ENCODE measurements at places on chromosomes 5 and 9.

DNA sequence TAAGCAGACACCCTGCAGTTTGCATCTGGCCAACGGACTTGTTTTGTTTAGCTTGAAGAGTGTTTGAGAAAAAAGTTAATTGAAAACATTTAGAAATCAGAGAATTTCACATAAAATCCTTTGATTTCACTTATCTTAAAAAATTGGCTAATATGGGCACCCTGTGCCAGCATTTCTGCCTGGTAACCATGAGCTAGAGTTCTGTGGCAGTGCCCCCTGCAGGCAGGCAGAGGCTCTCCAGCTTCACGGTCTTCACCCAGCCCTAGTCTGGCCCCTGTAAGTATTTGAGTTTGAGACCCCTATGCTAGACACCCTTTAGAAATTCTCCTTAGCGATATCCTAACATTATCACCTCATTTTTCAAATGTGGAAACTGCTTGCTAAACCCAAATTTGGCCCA is 18.8 kb upstream of the FANCC start:
- peak; percentile 37 for DNase-seq

GRCh38 chr9:15612962-15613361 is 60.1 kb downstream of the CCDC171 start:
- DNase-seq: no peak

- no peak for DNase-seq
Observed at GRCh38 chr9:87338088-87338989, 159.3 kb upstream of the DAPK1 start.

- DNase-seq: no peak
Observed at GRCh38 chr9:33229359-33230114, 10.4 kb upstream of the SPINK4 start.

DNA sequence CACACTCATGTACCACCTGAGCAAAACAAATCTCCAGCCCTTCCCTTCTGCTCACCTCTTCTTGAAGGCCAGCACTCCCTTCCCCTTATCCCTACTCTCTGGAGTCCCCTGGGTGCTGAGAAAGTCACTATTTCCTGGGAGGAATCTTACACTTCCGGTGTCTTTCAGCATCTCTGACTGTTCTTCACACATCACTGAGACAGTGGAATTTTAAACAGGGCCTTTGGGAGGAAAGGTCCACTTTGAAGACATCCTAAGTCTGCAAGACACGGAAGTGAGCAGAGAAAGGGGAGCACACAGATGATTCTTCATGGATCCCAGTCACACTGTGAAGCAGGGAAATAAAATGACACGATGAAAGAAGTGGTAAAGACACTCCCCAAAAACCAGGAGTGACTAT is 25.6 kb downstream of the FRMD3 start:
- no peak for DNase-seq

DNA sequence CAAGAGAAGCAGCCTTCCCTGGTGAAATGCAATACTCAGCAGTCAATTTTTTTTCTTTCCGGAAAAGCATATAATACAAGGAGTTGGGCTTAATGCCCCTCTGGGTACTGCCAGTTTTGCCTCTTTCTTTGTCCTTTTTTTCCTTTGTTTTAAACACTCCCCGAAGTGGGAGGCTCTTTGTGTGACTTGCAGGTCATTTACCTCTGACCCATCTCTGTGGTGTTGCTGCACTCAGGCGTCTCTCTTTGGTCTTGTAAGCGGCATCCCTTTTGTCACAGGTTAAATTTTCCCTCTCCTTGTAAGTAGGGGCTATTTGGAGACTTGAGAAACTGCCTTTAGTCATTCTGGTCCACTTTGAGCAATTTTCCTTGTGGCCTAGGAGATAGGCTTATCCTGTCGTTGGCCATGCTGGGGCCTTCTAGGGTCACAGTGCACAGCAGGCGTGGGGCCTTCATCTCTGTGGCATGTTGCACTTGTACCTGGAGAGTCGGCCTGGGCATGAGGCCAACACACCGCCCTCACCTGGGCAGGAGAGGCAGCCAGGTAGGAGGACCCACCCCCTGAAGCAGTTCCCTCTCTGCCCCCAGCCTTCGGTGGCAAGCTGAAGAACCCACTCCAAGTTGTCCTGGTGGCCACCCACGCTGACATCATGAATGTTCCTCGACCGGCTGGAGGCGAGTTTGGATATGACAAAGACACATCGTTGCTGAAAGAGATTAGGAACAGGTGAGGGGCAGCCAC is 27.7 kb upstream of the CTSL start:
- DNase-seq: no peak

DNA sequence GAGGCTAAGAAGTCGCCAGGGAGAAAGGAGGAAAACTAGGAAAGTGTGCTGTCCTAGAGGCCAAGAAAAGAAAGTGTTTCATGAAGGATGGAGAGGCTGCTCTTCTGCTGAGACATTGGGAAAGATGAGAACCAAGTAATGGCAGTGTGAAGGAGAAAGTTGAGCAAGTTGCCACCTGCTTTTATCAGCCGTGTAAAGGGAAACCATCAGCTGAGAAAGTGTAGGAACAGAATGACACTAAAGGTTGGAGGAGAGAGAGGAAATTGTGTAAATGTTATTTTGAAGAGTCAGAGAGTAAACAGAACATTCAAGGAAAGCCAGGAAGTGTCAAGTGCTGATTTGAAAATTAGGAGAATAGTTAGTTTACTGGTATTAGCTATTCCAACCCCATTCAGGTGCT is 125.0 kb downstream of the CEMIP2 start:
- no peak for DNase-seq

Measured in GM12865 (cell line).